T-helper 2 cell (primary cell): ENCODE measurements at places on chromosomes 7 and 10.

GRCh38 chr10:98408799-98409198, 6.2 kb downstream of the PYROXD2 start:
- DNase-seq = no peak

- DNase-seq = no peak
Observed at GRCh38 chr7:98626460-98627412, 9.7 kb downstream of the NPTX2 start.

DNA sequence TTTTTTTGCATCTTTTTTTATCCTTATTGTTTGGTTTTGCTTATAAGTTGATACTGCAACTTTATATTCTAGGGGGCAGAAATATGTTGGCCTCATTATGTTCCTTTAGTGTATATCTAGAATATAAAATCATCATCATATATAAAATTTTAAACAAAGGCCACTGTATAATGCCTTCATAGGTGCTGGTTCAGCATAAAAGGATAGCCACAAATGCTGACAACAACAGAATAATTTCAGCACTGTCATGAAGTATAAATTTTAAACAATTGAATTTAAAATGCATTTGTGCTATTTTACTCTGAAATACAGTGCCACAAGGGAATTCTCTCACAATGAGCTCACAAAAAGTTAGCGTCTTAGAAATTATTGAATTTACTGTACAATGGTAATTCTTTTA, 285.9 kb downstream of the ATRNL1 start:
- DNase-seq = no peak

DNA sequence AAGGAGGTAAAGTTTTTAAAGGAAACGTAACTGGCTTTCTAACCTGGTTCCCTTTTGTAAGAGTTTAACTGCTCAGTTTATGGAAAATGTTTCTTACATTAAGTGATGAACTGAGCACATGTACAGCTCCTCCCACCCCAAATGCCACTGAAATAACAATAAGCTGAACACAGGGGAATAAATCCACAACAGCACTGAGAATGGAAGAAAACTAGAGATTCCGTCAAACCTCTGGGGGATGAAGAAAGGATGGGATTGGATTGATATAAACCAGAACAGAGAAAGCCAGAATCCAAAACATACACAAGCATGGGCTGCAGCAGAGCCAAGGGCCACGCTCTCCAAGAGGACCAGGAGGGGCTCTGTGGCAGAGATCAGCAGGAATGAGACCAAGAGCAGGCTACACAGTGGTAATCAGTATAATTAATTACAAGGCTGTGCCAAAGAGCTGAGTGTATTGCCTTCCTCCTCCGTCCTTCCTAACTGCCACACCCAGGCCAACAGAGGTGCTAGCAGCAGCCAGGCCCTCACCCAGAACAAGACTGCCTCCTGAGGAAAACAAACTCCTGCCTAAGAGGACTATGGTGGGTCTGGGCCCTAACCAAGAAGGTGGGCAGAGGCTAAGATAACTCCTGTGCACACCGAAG, 73.9 kb downstream of the KIAA1549 start:
- no peak for DNase-seq

DNA sequence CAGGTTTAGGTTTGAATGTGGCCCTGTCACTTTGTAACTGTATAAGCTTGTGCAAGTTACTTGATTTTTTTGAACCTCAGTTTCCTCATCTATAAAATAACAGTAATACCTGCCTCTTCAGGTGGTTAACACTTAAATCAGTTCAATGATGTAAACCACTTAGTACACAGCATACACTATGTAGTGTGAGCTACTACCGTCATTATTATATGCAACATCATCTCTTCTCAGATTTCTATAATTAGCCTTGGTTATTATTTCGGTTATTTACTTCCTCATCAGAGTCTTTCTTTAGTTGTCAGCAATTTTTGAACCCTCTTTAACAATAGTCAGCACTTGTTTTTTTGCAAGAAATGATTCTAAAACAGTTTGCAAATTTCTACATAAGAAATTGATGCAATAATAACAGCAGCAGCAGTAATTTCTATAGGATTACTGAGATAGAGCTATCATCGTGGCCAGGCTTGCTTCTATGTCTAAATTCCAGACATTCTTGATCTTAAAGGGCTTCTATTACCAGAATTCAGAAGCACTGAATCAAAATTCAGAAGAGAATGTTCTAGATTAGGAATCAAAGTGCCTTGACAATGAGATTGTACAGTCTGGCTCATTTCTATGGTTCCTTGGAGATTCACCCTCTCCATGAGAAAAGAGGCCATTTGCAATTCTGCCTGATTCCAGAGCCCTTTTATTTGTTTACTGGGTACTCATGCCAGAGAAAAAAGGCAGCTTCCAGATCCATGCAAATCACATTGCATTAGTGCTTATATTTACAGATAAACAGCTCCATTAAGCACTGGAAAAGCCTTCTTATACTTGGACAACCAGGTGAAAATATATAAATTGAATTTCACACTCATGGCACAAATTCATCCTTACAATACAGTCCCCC, 25.0 kb upstream of the WDR11 start:
- DNase-seq = no peak

DNA sequence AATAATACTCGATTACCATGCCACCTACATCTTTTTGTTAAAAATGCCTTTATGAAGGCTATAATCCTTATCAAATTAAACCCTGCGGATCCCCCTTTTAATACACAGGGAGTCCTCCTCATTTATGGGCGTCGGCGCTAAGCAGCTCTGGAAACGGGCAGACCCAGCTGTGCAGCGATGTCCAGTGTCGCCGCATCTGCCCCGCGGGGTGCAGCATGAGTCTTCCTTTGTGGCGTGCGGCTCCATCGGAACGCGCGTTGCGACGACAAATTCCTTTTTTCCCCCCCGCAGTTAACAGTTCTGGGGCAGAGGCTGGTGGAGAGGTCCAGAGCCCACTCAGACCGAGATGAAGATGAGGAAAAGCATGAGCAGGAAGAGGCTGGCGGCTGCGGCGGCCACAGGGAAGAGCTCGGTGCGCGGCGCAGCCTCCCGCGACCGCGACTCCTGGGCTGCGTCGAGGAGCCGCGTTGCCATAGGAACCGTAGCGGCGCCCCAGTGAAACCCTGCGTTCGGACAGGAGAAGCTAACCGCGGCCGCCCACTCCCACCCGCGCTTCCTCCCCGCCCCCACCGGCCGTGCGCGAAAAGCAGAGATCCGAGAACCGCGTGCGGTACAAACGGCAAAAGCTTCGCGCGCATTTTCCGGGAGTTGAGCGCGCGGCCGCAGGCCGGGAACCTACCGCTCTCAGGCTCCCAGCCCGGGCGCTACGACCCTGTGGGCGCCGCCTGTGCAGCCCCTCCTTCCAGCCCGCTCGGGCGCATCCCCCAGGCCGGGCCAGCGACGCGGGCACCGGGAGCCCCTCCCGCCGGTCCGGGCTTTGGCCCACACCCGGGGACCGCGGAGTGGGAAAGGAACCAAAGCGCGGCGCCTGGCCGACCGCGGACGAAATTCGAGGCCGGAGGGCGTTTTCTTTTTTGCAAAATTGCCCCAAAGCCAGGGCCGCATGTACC, 130.6 kb downstream of the SPAG6 start:
- DNase-seq = no peak

DNA sequence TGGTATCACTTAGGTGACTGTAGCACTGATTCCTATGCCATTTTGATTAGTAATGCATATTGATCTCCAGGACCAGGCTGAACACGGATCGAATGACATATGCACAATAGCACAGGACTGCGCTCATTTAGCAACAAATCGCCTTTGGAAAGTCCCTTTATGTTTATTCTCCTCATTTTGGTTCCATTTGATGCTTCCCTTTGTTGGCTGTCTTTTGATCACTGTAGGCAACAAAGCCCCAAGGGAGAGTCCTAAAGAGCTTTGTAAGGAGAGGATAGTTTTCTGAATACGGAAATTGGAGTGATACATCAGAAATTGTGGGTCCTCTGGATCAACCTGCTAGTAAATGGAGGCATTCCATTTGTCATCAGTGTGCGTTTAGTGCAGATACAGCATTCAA, 1111.4 kb downstream of the SORCS1 start:
- no peak for DNase-seq

DNA sequence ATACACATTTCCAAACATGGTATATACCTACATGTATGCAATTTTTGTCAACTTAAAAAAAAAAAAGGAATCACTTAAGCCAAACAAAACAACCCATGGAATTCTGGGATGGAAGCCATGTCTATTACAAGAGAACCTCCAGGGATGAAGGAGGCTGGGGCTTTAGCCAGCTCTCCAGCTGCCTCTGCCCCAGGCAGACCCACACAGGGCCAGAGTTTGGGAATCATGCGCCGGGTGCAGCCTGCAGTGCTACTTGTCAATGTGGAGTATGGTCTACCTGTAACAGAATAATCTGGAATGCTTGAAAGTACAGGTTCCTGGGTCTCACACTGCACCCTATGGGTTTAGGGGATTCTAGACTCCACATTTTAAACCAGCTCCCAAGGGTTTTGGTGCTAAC, 10.8 kb downstream of the ATP6V0E2 start:
- DNase-seq = no peak

DNA sequence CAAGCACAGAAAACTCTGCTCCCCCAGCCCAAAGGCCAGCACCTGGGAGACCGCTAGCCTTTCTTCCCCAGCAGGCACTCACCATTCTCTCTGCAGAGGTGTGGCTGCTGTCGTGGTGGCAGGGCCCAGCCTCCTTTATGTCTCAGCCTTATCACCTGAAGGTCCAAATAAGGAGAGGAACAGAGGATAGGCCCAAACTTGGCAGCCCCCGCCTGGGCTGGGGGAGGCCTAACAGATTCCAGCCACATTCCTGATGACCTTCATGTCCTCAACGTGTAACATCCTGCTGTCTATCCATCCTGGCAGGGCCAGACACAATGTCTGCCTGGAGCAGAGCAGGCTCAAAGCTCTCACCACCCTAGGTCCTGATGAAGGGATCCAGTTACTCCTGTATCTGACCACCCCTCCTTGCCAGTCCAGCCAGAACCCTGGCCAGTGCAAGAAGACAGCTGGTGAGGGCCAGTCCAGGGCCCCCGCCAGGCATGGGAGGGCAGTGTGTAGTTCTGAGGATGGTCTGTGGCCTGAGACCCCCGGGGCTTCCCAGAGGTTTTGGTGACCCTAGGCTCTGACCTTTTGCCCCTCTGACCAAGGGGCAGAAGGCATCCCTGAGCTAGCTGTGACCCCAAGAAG, at the start of gene MYL7:
Gene MYL7 (minus strand): TSS at position 112 of the 630 bp plus-strand sequence. CDS start 27 bp downstream, at position 85.
- DNase-seq = no peak

GRCh38 chr10:78566284-78567111, 502.3 kb upstream of the ZMIZ1 start:
- no peak for DNase-seq
